ENCODE measurements at places on chromosomes 2 and 18. TPM values are rescaled to one million over a fixed set of nuclear protein-coding genes. Genes with fewer than 3 reads are reported as not detected.

The HTR2B gene
- not detected for total RNA-seq

The ZNF892 gene
- 7.2 TPM for total RNA-seq

The SGO2 gene
- total RNA-seq = 37.3 TPM

The GPR39 gene
- total RNA-seq = 3.4 TPM

GRCh38 chr2:85188852-85189251, 55.7 kb downstream of the TCF7L1 start:
- H3K4me1 ChIP-seq = peaks cover 15% of the 10 kb centered on the region
- H3K36me3 ChIP-seq = no peaks in the 10 kb centered on the region
- DNase-seq = peak; percentile 37

GRCh38 chr2:23293063-23293462, 91.9 kb upstream of the KLHL29 start:
- DNase-seq = peak; percentile 35
- H3K36me3 ChIP-seq = no peaks in the 10 kb centered on the region
- H3K4me3 ChIP-seq = no peak overlapping the region
- peaks cover 13% of the 10 kb centered on the region for H3K4me1 ChIP-seq
- no peak overlapping the region for H3K27ac ChIP-seq
- H3K27me3 ChIP-seq = no peaks in the 10 kb centered on the region

DNA sequence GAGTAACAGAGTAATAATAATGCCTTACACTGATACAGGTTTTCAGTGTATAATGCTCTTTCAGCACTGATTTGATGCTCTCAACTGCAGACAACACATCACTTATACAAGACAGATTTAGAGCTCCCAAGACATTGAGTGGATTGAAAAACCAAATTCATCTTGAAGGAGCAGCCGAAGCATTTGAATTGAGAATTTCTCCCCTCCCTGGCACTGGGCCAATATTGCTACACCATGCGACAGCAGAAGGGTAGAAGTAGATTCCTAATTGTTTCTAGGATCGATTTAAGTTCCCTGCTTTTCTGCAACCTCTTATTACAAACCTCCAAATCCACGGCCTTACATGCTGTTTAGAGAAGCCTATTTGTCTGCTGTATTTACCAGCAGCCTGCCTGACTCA, 15.5 kb downstream of the CENPA start:
- H3K4me3 ChIP-seq = no peak overlapping the region
- peaks cover 41% of the 10 kb centered on the region for H3K36me3 ChIP-seq
- H3K27ac ChIP-seq = no peak overlapping the region
- H3K4me1 ChIP-seq = no peaks in the 10 kb centered on the region
- no peaks in the 10 kb centered on the region for H3K27me3 ChIP-seq
- no peak for DNase-seq

DNA sequence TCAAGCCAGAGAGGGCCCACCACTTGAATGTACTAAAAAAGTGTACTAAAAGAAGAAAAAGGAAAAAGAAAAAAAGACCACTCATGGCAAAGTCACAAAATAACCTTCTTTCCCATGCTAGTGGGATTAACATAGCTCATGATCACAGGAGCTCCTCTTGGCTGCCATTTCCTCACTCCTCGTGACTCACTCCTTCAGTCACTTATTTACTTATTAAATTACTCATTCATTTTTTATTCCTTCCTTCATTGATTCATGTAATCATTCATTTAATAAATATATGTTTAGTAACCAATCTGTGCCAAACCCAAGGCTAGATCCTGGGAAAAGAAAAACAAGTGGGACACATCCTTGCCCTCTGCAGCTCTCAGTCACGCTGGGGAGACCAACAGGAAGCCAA, 300.5 kb downstream of the INSIG2 start:
- no peak overlapping the region for H3K4me3 ChIP-seq
- no peak for DNase-seq
- no peaks in the 10 kb centered on the region for H3K4me1 ChIP-seq
- H3K36me3 ChIP-seq = no peaks in the 10 kb centered on the region
- H3K27me3 ChIP-seq = no peaks in the 10 kb centered on the region

- no peak overlapping the region for H3K27ac ChIP-seq
- no peak overlapping the region for H3K4me3 ChIP-seq
- no peaks in the 10 kb centered on the region for H3K36me3 ChIP-seq
Observed at GRCh38 chr2:127906206-127906926, 20.6 kb upstream of the AMMECR1L start.

DNA sequence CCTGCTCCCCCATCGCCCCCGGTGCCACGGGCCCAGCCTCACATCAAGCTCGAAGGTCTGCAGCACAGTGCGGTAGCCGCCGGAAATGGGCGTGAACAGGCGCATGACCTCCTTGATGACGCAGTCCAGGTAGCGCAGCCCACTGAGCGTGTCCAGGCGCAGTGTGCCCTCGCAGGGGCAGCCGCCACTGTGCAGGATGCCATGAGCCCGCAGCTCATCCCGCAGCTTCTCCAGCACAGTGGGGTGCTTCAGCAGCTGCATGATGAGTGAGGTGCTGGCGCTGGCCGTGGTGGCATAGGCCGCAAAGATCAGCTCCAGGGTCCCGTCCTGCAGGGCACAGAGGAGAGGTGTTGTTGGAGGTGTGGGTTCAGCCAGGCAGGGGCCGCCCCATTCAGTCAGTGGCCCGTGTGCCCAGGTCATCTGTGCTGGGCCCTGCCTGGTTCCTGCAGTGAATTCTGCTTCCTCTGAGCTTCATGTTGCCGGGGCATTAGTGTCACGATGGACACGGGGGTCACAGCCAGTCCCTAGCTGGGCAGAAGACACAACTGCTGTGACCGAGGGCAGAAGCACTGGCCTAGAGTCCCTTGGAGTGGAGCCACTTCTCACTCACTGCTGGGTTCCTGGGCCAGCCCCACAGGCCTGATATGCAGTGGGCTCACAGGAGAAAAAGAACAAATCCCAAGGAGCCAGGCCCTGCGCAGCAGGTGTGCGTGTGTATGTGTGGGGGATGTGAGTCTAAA, 14.5 kb downstream of the CYP26B1 start:
- no peaks in the 10 kb centered on the region for H3K27me3 ChIP-seq
- H3K4me3 ChIP-seq = no peak overlapping the region
- no peaks in the 10 kb centered on the region for H3K36me3 ChIP-seq
- no peaks in the 10 kb centered on the region for H3K4me1 ChIP-seq

DNA sequence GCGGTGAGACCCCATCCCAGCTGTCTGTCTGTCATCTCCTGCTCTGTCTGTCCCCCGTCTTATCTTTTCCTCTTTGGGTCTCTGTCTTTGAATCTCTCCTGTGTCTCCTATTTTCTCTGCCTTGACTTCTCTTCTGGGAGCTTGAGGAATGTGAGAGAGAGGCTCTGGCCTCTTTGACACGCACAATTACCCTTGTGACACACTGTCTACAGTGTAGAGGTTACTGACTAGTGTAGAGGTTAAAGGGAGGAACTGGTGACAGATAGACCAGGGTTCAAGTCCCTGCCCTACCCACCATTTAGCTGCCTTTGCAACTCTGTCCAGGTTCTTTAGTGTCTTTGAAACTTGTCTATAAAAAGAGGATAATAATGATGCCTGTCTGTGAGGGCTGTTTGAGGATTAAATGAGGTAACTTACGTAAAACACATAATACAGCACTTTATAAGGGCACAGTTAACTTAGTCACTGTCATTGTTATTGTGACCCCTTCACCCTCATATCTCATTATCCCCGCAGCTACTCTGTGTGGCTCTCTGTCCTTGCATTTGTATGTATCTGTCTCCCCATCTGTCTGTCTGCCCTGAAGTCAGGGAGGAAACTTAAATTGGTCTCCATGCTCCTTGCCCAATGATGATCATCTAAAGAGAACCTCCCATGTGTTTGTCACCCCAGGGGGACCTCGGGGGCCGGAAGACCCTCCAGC, 19.9 kb downstream of the SEMA4F start:
- H3K36me3 ChIP-seq = no peaks in the 10 kb centered on the region
- H3K27me3 ChIP-seq = no peaks in the 10 kb centered on the region
- H3K4me1 ChIP-seq = no peaks in the 10 kb centered on the region
- H3K27ac ChIP-seq = no peak overlapping the region

- no peaks in the 10 kb centered on the region for H3K36me3 ChIP-seq
- H3K4me3 ChIP-seq = no peak overlapping the region
- no peaks in the 10 kb centered on the region for H3K27me3 ChIP-seq
- no peaks in the 10 kb centered on the region for H3K4me1 ChIP-seq
- DNase-seq = no peak
Observed at GRCh38 chr2:173854141-173854540, 111.0 kb downstream of the SP3 start.

DNA sequence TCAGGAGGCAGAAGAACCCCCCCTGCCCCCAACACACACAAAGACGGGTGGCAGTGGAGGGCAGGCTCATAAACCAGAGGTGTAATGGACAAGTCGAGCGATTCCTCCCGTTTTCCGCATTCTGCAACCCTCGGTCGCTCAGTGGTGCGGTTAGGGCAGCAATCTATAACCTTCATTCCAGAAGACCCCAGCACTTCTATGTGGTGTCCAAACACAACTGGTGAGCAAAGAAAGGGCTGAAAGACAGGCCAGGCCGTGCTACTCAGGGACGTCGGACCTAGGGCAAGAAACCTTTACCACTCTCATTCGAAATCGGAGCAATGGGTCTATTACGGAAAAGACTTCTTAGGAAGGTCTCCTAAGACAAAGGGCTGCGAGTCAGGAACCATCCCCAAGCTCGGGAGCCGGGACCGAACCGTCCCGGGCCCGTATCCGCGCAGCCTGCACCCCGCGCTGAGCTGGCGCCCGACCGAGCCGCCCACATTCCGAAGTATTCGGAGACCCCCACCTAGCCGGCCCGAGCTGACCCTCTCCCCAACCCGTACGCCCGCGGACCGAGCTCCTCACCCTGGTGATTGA, 568 bp downstream of the ARL5A start:
- H3K4me3 ChIP-seq = peak overlapping the region; percentile 95
- peaks cover 20% of the 10 kb centered on the region for H3K4me1 ChIP-seq
- no peaks in the 10 kb centered on the region for H3K36me3 ChIP-seq
- peak overlapping the region; percentile 94 for H3K27ac ChIP-seq
